ENCODE measurements at places on chromosomes 1 and 21. TPM values are rescaled to one million over a fixed set of nuclear protein-coding genes. Genes with fewer than 3 reads are reported as not detected.

DNA sequence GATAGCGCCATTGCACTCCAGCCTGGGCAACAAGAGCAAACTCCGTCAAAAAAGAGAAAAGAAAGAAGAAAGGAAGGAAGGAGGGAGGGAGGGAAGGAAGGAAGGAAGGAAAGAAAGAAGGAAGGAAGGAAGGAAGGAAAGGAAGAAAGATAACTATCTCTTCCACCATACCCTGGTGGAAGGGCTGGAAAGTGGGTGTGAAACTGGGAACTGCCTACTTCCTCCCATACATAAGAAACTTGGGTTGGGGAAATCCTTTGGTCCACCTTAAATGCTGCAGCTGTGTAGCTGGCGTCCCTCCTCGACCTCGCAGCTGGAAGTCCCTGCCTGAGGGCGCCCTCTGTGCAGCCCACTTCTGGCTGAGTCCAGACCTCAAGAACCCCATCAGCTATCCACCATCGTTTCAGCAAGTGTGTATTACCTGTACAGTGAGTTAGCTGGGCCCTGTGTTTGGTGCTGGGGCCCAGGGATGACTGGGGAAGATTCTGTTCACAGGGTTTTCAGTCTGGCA, 4.6 kb upstream of the FAM167B start:
- no peak overlapping the region for H3K27ac ChIP-seq
- peaks cover 34% of the 10 kb centered on the region for H3K4me1 ChIP-seq
- DNase-seq: no peak
- no peak overlapping the region for H3K4me3 ChIP-seq
- no peaks in the 10 kb centered on the region for H3K36me3 ChIP-seq

GRCh38 chr1:222970040-222970439, 155.2 kb downstream of the DISP1 start:
- no peak for DNase-seq
- H3K4me3 ChIP-seq: no peak overlapping the region
- H3K36me3 ChIP-seq: no peaks in the 10 kb centered on the region
- no peak overlapping the region for H3K27ac ChIP-seq
- H3K4me1 ChIP-seq: peaks cover 5% of the 10 kb centered on the region

The S100A6 gene
- polyA plus RNA-seq: 578 TPM

The DTL gene
- 0.76 TPM for polyA plus RNA-seq
